PC-3 (cell line): ENCODE measurements at places on chromosomes 12 and 14. TPM values are rescaled to one million over a fixed set of nuclear protein-coding genes. Genes with fewer than 3 reads are reported as not detected.

Gene RIC8B
- 8.6 and 8.8 TPM in 2 replicates for total RNA-seq

Gene RNASE2
- not detected in 2 replicates for total RNA-seq

Gene KLRG1
- total RNA-seq: 0.15 TPM in 1 of 2 replicates, not detected in the other

Gene PLEKHH1
- 6.2 and 11.1 TPM in 2 replicates for total RNA-seq

Gene SYT1
- total RNA-seq: 0.12 and 0.51 TPM in 2 replicates

Gene MUCL1
- not detected in 2 replicates for total RNA-seq

DNA sequence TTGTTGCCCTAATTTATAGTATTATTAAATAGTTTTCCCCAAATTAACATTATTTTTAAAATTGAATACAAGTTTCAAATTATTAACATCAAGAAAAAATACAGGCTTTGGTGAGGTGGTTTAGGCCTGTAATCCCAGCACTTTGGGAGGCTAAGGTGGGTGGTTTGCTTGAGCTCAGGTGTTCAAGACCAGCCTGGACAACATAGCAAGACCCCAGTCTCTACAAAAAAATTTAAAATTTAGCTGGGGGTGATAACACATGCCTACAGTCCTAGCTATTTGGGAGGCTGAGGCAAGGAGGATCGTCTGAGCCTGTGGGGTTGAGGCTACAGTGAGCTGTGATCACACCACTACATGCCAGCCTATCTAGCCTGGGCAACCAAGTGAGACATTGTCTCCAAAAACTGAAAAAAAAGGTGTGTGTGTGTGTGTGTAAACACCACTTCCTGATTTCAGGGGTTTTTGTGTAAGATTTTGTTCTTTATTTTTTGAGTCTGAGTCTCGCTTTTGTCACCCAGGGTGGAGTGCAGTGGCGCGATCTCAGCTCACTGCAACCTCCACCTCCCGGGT, 3.9 kb upstream of the DNAL1 start:
- no peak for DNase-seq
- H3K4me1 ChIP-seq: peaks cover 24% of the 10 kb centered on the region
- no peaks in the 10 kb centered on the region for H3K36me3 ChIP-seq

GRCh38 chr14:54711812-54712464, 145.0 kb downstream of the SAMD4A start:
- DNase-seq: no peak
- H3K27ac ChIP-seq: no peak overlapping the region
- no peak overlapping the region for H3K4me3 ChIP-seq
- no peaks in the 10 kb centered on the region for H3K27me3 ChIP-seq
- H3K4me1 ChIP-seq: peaks cover 12% of the 10 kb centered on the region

- H3K4me1 ChIP-seq: peaks cover 73% of the 10 kb centered on the region
- no peak overlapping the region; the same call in 1 of the 2 replicates for H3K4me3 ChIP-seq
- H3K36me3 ChIP-seq: no peaks in the 10 kb centered on the region; the same call in 1 of the 2 replicates
- no peaks in the 10 kb centered on the region for H3K27me3 ChIP-seq
These were observed 5.5 kb downstream of the SLC38A1 start for GRCh38 chr12:46263140-46264016.

DNA sequence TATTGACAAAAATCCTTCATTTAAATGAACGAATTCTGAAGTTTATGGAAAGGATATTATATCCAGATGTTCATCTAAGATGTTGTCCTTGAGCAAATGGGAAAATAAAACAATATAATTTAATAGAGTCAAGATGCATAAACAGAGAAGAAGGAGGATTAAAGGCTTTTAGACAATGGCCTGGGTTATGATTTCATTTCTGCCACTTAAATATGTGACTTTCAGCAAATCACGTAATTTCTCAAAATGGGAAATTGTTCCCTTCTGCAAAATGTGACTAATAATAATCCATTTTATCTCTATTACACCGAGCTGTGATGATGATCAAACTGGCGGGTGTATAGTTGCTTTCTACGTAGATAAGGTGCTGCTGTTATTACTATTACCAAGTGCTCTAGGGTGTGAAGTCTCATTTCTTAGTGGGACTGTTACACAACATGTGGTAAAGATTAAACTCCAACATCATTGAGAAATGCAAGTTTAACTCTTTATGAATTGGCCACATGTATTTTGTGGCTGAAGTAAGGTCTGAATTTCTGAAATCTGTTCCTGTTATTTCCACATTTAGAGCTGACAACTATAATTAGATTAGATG, 157.0 kb downstream of the MYRFL start:
- no peak overlapping the region for H3K4me3 ChIP-seq
- no peak for DNase-seq
- H3K27ac ChIP-seq: no peak overlapping the region
- no peaks in the 10 kb centered on the region for H3K36me3 ChIP-seq
- peaks cover 4% of the 10 kb centered on the region for H3K4me1 ChIP-seq
- H3K27me3 ChIP-seq: no peaks in the 10 kb centered on the region

GRCh38 chr14:68507544-68508081, 285.3 kb downstream of the ZFP36L1 start:
- no peaks in the 10 kb centered on the region for H3K36me3 ChIP-seq
- H3K4me1 ChIP-seq: peaks cover 20% of the 10 kb centered on the region
- H3K4me3 ChIP-seq: no peak overlapping the region
- no peak for DNase-seq
- no peaks in the 10 kb centered on the region for H3K27me3 ChIP-seq
- H3K27ac ChIP-seq: peak overlapping the region; percentile 68

DNA sequence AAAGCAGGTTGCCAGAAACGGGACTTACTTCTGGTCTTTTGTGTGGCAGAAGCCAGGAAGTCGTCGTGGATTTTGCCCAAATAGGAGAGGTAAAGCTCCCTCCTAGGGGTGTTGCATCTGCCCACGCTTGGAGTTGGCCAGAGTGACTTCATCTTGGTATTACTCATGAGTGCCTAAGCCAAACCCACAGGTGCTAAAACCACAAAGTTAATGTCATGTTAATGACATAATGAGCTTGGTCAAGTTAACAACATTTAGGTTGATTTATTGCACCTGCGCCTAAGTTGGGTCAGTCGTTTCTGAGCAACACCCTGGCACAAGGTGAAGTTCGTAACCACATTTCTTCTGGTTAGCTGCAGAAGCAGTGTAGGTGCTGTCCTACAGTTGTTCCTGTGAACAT, 225.2 kb downstream of the FUT8 start:
- DNase-seq: no peak
- no peak overlapping the region for H3K4me3 ChIP-seq
- H3K36me3 ChIP-seq: peaks cover 29% of the 10 kb centered on the region

- H3K27ac ChIP-seq: no peak overlapping the region
- DNase-seq: no peak
- peaks cover 13% of the 10 kb centered on the region for H3K4me1 ChIP-seq
- no peaks in the 10 kb centered on the region for H3K27me3 ChIP-seq
These were observed 443 bp downstream of the DNAL1 start for GRCh38 chr14:73645248-73645610.

GRCh38 chr12:117031843-117032592, 67.2 kb downstream of the TESC start:
- H3K4me1 ChIP-seq: no peaks in the 10 kb centered on the region
- no peaks in the 10 kb centered on the region for H3K27me3 ChIP-seq
- H3K36me3 ChIP-seq: peaks cover 6% of the 10 kb centered on the region; the same call in 1 of the 2 replicates
- H3K27ac ChIP-seq: no peak overlapping the region
- no peak overlapping the region for H3K4me3 ChIP-seq
- DNase-seq: no peak

- H3K4me1 ChIP-seq: peaks cover 63% of the 10 kb centered on the region
- peak; percentile 99 for DNase-seq
- peak overlapping the region; percentile 96 for H3K27ac ChIP-seq
- H3K4me3 ChIP-seq: no peak overlapping the region
- H3K27me3 ChIP-seq: no peaks in the 10 kb centered on the region
These were observed 31.1 kb upstream of the MAP1LC3B2 start for GRCh38 chr12:116528065-116528464.
